DMS153 (cell line): ENCODE measurements at places on chromosomes 1 and 21.

GRCh38 chr1:19664453-19665185 lies at the start of gene HTR6:
Gene HTR6, plus strand, starts transcription at chr1:19664875. Its CDS starts 879 bp downstream, at chr1:19665754.
- DNase-seq, result no peak

DNA sequence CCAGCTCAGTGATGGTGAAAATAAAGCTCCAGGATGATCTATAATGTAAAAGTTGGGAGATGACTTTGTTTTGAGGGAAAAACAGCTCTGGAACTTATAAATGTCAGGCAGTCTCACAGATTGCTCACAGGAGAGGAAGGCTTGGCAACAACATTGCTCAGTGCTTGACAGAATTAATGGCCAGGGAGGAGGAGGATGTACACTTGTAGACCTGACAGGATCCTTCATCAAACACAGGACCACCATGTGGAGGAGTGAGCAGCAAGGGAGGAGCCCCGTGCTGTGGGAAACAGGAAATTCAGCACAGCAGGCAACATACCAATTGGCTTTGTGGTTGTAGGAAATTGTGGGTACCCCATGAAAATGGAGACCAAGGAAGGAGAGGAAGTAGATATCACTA lies 291.8 kb upstream of the CAMK1G start:
- DNase-seq, result no peak

DNA sequence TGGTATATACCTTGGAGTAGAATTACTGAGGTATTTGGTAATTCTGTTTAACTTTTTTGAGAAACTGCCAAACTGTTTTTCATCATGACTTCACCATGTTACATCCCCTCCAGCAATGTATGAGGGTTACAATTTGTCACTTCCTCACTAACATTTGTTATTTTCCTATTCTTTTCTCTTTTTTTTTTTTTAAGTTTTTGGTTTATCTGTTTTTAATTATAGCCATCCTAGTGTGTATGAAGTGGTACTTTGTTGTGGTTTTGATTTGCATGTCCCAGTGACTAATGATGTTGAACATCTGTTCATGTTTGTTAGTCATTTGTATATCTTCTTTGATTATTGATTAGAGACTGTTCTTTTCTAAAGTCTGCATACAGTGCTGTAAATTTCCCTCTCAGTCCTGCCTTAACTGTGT lies 147.3 kb downstream of the HS2ST1 start:
- no peak for DNase-seq

DNA sequence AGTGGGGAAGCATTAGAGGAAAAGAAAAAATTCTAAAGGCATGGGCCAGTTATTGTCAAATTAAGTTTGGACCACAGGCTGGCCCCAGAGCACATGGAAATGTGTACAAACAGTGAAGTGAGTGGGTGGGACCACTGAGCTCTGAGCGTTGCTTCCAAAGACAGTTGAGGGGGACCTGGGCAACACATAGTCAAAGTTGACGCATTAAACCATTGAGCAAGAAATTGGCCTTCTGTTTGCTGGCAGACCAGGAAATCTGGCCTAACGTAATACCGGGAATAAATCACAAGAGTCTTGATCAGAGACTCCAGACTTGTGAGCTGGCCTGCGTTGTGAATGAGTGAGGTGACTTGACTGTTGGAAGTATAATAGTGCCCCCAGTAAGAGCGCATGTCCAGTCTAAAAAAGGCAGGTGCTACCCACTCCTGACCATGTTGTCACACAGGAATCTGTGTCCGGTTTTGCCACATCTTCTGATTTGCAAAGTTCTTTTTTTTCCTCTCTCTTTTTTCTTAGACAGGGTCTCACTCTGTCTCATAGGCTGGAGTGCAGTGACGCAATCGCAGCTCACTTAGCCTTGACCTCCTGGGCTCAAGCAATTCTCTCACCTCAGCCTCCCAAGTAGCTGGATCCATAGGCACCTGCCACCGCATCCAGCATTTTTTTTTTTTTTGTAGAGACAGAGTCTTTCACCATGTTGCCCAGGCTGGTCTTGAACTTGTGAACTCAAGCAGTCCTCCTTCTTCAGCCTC lies 10.7 kb downstream of the EPHB2 start:
- DNase-seq, result no peak

DNA sequence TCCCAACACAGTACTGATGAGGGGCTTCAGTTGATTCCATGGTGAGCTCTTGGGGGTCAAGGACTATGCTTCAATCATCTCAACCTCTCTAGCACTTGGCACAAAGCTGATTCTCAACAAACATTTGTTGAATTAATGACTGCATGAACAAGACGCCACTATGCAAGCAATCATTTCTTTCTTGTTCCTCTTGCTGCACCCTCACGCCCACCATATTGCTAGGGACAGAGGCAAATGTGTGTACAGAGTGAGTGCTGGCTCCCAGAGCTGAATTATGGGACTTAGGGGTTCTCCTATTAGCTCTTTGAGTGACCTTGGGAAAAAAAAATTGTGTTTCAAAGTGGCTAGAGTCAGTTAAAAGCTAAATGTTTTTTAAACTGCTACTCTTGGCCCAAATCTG lies 2.5 kb downstream of the ADAR start:
- no peak for DNase-seq

DNA sequence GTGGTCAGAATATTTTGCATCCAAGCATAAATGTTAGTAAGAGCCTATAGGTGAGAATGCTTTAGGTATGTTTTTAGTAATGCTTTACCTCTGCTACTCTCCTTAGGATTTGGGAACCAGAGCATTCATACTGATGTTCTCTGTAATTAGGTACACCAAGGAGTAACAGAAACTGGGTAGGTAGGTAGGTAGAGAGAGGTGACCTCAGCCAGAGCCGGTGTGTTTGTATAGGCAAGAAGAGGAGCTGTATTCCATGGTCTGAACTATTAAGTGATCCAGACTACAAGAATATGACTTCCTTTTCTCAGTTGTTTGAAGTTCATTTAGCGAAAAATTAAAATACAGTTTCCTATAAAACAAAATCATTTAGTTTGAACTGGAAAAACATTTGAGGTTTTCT lies 108.5 kb downstream of the SDCCAG8 start:
- no peak for DNase-seq

DNA sequence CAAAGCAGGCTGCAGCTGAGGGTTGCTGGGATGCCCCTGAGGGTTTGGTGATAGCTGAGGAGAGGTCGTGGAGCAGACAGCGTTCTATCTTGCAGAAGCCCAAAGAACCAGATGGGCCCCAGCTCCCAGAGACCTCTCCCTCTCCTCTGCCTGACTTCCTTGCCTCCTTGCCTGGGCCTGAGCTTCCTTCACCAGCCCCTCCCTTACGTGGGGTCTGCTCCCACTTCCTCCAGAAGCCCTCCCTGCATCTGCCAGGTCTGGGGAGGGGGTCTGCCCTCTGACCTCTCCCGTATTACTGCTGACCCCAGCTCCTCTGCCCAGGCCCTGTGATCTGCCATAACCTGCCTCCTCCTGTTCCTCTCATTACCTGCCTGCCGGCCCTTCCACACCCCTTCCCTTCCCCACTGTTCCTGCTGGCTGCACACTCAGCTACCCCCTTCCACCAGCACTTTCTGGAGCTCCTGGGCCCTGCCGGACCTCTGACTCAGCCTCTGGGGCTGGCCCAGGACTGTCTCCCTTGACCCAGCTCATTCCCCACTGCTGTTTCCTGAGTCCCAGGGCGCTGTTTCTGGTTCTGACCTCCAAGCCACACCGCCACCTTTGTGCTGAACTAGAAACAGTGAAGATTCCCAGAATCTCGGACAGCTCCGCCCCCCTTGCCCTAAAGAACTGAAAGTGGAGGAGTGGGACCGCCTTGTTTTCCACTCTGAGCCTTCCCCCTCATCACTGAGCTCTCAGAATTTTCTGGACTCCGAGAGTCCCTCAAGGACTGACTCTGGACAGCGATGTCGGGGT lies 237.7 kb upstream of the C1orf174 start:
- DNase-seq, result no peak

DNA sequence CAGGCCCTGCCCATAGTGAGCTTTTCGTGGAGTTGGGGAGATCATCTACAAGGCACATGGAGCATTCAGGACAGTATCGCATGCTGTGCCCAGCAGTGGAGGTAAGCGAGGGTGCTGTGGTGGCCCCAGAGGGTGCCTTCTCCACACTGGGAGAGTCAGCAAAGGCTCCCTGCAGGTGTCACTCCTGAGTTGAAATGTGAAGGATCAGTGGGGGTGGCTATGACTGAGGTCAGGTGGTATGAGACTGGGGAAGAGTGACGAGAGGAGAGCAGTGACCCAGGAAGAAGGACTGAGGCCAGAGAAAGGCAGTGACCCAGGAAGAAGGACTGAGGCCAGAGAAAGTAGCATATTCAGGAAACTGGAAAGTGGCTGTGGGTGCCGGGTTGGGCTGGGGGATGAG lies 53.0 kb downstream of the SPAG17 start:
- DNase-seq, result no peak

GRCh38 chr1:164983023-164983650 lies 373.4 kb downstream of the LMX1A start:
- no peak for DNase-seq

GRCh38 chr1:155091071-155092051 lies 12.7 kb downstream of the EFNA3 start:
- peak; percentile 38 for DNase-seq

DNA sequence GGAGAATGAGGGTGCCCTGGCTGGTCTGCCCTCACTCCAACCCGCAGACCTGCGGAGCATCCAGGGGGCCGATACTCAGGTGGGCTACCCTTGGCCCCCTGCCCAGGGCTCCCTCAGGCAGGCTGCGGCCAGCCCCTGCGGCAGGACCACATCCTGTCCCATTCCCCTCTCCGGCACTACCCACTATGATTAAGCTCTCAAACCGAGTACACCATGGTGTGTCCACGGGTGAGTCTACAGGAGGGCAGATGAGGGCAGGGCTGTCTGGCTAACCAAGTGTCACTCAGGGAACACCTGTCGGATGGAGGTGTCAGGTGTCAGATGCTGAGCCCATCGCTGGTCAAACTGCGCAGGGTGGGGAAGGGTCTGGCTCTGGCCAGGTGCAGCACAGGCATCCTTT lies 47.2 kb downstream of the SLC66A1 start:
- no peak for DNase-seq

GRCh38 chr1:210418863-210419650 lies 90.4 kb downstream of the HHAT start:
- DNase-seq, result peak; percentile 72

DNA sequence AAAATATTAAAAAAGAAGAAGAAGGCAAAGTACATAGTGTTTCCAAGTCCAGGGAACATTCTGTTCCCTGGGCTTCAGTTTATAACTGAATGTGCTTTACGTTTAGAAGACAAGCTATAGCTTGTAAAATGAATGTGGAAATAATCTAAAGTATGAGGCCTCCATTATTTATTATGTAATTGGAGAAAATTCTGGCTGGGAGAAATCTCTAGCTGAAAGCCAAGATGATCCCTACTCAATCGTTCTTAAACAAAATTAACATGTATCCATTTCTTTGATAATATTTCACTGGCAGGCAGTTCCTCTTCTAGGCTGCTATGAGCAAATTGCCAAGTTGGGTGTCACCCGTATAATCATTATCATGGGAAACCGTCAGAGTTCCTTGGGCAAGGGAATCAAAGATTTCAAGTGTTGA lies 52.2 kb upstream of the ETS2 start:
- no peak for DNase-seq

DNA sequence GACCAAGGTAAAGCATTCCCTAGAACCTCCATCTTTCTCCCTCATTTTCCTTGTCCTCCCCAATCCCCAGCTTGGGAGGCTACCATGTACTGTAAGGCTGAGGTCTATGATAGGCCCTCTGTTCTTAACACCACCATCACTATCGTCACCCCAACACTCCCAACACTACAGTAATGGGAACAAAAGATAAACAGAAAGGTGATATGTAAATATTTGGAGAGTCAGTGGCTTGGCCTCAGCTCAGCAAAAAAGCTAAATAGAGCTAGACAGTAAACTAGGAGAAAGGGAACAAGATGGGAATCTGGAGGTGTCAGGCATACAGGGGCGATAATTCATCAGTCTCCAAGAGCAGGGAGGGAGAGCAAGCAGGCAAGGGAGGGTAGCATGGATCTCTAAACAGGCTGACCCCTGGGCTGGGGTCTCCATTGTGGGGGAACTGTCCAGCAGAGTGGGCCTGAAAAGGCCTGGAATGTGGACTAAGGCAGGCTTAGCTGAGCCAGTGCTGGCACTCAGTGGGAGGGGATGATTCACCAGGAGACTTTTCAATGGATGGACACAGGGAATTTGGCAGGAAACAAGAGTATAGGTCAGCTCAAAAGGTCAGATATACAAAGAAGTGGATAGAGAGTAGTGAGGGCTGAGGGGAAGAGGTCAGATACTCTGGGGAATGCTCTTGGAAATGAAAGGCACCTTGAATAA lies 6.7 kb downstream of the WNT2B start:
- DNase-seq, result no peak

- no peak for DNase-seq
These were observed 293.9 kb upstream of the PLXNA2 start for GRCh38 chr1:208538078-208538477.

DNA sequence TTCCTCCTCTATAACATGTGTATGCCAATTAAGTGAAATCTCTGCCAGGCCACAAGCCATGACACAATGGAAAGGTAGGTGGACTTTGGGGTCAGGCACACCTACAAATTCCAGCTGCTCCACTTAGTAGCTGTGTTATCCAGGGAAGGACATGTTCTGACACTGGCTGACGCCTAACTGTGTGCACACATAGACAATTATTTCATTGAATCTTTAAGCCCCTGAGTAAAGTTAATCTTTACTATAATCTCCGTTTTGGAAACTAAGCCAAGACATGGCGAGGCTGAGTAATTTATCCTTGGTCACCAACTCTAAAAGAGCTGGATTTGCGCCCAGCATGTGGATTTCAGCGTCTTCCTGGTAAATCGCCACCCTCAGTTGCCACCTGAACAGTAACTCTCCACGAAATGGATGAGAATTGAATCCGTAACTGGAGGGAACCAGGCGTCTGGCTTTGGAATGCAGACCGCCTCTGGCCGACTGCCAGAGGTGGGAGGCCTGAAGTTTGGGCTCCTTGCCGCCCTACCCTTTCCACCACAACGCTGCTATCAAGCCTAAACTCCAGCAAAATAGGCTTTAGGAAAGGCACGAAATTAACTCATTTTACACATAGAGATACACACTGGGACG lies 888 bp upstream of the SNRPE start:
- DNase-seq, result peak; percentile 1

DNA sequence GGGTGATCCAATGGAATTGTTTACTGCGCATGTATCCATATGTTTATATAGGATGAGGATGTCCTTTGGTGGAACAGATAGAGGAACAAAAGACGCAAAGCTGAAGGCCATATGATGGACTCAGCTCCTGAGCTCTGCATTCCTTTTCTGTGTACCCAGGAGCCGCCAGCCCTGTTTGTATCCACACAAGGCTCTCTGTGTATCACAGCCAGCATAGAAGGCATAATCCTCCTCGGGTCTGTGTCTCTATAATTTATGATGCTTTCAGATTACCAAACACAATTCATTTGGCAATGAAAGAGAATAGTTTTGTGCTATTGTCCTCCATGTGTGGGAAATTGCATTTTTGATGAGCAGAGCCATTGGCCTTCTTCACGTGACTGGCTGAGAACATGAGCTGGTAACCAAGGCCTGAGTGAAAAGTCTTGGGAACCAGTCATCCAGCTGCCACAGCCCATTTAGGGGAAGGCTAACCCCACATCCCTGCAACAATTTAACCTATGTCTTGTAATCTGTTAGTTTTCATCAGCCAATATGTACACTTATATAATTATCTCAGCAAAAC lies 119.2 kb downstream of the PBX1 start:
- DNase-seq, result no peak

- DNase-seq, result no peak
These were observed 80.0 kb downstream of the USP25 start for GRCh38 chr21:15809818-15810217.
